ENCODE measurements at places on chromosomes 6 and 20.

GRCh38 chr6:170344631-170345576 is 38.3 kb downstream of the FAM120B start:
- DNase-seq, result no peak

- no peak for DNase-seq
These were observed 1299.1 kb upstream of the ADGRB3 start for GRCh38 chr6:67336014-67336413.

DNA sequence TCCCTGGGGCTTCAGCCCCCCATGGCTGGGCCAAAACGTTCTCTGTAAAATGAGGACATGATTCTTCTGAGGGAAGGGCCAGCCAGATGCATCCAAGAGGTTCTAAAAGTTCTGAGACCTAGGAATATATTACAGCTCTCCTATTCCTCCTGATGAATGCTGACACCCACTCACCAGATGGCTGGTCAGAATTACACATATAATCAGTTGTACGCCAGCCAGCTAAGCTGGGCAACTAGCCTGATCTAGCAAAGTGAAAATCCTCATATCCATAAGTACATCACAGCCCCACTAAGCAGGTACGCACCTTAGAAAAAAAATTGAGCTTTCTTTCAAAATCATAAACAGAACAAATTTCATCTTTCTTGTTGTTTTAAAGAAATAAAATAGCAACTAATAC is 34.8 kb downstream of the C6orf118 start:
- no peak for DNase-seq

DNA sequence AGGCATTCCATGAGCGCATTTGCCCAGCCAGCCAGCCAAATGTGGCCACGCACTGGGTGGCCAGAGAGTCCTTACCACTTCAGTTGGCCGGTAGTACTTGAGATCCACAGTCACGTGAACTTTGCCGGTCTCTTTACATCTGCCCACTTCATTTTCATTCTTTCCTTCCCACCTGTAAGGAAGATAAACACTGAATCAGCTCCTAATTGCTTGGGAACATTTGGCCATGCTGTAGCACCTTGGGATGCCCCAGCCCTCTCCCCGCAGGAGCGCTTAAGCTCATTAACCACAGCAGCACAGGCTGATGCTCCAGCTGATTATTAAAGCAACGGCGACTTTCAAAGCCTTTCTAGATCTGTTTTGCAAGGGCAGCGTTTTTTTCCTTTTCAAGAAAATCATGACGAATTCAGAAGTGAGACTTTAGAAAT is 116.6 kb downstream of the FOXC1 start:
- no peak for DNase-seq

- no peak for DNase-seq
These were observed 378 bp upstream of the LAMA2 start for GRCh38 chr6:128882560-128882959.

DNA sequence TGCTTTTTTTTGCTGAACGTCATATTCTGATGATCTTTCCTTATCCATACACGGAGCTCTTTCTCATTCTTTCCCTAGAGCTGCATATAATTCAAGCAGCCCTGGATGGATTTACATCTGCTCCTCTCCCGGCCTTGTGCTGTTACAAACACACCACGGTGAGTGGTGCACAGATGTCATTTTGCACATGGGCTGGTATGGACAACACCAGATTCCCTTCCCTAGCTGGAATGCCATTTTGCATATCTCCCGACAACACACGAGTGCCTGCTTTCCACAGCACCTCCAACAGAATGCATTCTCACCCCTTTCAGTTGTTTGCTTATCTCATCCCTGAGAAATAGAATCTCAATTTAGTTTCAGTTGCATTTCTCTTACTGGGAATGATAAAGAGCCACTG is 69.5 kb upstream of the AFDN start:
- no peak for DNase-seq

- DNase-seq, result no peak
These were observed 309.8 kb downstream of the HIVEP2 start for GRCh38 chr6:142635130-142635529.

GRCh38 chr6:110688661-110689268 is 126.5 kb downstream of the CDK19 start:
- peak; percentile 12 for DNase-seq

DNA sequence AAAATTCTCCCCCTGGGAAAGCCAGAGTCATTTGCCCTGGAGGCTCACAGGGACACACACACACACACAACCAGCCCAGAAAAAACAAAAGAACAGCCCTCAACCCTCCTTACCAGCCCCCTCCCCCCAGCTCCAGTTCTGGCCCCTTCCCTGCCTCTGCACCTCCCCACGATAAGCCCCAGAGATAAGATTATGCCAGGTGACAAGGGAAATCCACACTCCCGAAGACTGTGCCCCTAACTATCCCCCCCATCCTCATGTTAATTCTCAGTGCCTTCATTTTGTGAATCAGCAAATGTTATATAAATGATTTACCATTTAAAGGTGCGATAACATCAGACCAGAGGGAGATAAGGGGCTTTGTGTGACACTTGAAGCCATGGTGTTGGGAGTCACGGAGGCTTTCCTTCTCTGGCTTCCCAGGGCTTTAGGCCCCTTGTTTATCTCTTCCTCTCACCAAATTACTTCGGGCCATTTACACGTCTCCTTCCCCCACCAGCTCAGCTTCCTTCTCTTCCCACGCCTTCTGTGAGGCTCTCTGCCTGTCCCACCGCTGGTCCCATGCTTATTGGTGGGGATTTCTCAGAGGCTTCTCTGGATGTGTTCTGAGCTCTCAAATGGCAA is 12.5 kb upstream of the FOXC1 start:
- no peak for DNase-seq

GRCh38 chr20:19727251-19727847 is 30.7 kb upstream of the RIN2 start:
- no peak for DNase-seq

GRCh38 chr6:2562721-2563451 is 187.8 kb downstream of the MYLK4 start:
- peak; percentile 59 for DNase-seq

DNA sequence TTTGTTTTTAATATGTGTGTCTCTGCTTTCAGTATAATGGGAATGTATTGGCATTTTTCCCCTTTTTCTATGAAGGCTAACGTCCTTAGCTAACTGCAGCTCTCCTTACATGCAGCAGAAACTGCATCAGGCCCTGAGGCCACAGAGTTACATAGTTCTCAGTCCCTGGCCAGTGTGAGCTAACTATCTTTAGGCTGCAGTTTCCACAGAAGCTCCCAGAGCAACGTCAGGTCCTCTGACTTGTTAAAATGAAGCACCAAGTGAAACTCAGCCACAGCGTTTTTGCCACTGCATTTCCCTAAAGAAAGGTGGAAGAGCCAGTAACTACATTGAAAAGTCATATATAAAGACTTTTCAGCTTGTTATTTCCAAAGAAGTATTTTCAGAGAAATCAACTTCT is 244.7 kb downstream of the CBLN4 start:
- DNase-seq, result peak; percentile 3

DNA sequence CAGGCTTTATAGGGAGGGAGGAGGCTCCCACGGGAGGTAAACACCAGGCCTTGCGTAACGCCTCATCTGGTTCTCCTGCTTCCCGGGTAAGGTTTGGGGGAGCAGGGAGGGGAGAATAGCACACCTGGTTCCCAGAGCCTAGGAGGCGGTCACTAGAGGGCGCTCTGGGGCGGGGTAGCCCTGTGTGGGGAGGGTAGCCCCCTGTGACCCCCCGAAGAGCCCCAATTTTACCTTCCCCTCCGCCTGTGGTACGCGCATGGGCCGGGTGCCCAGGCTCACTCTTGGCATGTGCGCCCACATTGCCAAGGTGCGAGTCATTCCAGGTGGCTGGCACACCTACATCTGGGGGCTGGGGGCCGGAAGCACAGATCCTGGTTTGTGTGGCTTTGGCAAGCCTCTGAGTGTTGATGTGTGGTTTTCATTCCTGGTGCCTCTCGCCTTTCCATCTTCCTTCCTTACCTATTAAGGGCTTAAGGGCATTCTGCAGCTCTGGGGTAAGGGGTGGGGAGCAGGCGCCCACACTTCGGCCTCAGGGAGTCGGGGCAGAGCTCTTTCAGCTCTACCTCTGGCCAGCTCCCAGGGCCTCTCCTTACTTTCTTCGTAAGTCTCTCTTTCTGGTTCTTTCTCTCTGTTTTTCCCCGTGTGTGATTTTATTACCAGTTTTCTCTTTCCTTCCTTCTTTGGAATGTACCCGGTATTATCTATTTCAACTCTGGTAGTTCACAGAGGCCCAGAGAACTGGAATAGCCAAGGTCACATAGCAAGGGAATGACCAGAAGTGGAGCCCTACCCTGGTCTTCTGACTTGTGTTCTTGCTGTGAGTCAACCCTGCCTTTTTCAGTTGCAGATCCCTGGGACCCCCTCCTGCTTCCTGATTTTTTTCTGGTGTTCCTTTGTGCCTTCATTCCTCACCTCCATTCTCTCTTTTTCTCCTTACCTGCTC is 492 bp upstream of the RNF39 start:
- peak; percentile 44 for DNase-seq

DNA sequence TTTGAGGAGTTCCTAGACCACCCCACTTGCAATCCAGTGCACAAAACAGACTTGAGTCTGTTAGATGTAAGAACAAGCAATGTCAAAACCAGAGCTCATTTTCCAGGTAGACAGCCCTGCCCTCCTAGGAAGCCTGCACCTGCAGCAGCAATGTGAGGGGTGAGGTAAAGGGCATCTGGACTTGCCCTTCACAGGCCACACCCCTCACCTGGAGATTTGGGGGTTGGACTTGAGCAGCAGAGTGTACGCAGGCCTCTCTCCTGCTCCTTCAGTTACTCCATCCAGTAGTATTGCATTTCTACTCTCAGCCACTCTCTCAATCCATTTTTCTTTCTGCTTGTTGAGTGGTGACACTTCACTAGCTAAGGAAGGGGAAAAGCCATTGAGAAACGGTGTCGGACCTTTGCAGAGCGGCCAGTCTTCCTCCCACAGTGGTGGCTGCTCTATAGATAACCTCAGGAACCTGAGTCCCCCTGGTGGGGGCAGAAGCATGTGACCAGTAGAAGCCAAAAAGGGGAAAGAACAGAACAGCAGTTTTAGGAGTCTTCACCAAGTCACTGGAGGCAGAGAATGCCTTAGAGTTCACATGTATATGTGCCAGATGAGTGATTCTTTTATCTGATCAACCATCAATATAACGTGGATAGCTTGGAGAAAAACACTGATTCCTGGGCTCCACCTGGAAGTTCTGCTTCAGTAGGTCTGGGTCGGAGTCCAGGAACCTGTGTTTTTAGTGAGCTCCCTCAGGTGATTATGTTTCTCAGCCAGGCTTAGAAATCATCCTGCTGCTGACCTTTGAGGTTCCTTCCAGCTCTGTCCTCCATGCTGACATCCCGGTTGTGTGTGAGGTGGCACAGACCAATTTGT is 28.0 kb downstream of the ARFGEF2 start:
- no peak for DNase-seq

- no peak for DNase-seq
These were observed 23.9 kb downstream of the ILRUN start for GRCh38 chr6:34672657-34673043.

DNA sequence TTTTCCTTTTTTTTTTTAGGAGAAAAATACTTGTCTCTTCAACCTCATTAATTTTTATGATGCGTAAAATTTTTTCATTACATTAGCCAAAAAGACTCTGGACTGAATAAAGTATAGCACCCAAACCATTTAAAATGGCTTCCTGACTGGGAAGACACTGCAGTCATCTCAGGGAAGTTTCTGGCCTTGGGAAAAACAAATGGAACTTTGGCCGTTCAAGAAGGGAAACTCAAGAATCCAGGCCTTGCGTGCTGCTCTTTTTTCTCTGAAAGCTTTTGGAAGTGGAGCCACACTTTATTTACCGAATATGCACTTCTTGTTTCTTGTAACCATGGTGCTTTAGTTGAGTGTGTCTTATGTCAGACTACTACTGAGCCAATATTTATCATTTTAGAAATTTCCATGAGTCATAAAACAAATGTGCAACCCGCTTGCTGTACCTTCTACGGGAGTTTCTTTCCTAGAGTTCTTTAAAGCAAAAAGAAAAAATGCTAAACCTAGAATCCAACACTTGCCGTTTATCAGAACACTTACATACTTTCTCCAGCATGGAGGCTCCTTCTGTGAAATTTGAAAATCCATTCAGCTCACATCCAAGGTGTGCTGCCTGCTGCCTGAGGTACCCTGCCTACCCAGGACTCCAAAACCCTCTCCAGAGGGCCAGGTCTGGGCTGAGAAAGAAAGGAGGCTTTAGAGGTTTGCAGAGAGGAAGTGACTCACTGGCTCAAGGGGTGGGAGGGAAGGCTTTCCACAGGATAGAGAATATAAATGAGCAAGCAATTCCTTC is 11.5 kb upstream of the DSTN start:
- DNase-seq, result peak; percentile 85

DNA sequence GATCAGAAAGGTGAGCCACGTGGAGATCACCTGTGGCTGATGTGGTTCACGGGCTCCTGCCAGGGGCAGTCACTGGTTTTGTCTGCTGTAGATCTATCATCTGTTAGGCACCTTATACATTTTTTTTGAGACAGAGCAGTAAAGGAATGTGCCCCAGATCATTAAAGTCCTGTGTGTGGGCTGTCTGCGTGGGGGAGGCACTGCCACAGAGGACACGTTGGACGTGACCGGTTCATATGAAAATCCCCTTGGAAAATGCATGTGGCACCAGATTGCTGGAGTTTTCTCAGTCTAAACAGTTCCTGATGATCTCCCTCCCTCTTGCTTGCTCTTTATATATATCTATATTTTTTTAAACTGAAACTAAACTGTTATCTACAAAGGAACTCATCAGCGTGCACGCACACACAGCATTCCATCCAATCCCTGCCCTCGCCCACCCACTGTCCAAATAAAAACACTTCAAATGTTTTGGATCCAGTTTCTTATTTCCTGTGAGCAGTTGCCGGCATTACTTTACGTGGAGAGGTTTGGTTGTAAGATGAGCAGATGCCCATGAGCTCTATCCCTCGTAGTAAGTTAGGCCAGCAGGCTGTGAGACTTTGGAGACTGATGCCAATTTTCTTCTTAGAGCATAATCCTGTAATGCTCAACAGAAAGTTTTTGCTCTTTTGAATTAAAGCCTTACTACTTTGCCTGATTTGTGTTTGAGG is 161.6 kb upstream of the EXOC2 start:
- peak; percentile 71 for DNase-seq

GRCh38 chr6:108568551-108569305 is 8.0 kb downstream of the FOXO3 start:
- DNase-seq, result no peak

- no peak for DNase-seq
These were observed 37.1 kb upstream of the YWHAB start for GRCh38 chr20:44848254-44849015.
